ENCODE measurements at places on chromosomes 1 and 21.

DNA sequence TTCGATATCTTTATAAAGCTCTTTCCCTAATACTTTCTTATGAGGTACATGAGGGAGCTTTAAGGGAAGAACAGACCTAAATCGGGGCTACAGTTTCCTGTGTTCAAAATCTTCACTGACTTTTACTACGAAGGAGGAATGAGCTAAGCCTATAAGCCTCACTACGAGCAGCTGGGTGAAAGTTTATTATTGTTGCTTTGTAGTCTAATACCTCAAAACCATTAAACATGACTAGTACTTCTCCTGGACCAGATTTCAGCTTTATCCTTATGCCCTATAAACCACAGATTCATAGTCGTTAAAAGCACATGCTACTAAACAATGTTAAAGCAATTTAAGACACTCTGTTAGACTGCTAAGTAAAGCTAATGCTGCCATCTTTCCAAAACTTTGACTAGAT is 30.2 kb downstream of the NDC1 start:
- no peak for DNase-seq

GRCh38 chr1:34896612-34897011 is 32.8 kb downstream of the DLGAP3 start:
- DNase-seq = no peak

DNA sequence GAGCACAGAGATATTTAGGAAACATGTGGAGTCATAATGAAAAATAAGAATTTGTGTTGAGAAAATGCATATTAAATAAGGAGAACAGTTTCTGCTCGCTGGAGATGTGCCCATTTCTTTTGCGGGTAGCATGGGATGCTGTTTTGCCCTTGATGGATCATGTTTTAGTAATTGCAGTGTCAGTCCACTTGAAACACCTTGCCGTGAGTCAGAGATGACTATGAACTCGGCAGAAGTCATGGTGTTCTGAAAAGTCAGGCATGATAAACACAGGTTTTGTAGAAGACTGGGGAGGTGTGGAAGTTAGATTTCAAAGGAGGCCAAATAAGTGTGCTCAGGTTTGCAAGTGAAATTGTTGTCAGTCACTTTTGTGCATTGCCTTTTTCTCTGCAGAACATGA is 315.0 kb upstream of the LRRC7 start:
- DNase-seq = no peak

GRCh38 chr1:214842856-214843255 is 239.7 kb upstream of the KCNK2 start:
- DNase-seq = no peak

GRCh38 chr1:39130325-39130724 is 74.2 kb upstream of the MACF1 start:
- DNase-seq = no peak

GRCh38 chr1:152926091-152926490 is 17.7 kb downstream of the IVL start:
- DNase-seq = no peak

DNA sequence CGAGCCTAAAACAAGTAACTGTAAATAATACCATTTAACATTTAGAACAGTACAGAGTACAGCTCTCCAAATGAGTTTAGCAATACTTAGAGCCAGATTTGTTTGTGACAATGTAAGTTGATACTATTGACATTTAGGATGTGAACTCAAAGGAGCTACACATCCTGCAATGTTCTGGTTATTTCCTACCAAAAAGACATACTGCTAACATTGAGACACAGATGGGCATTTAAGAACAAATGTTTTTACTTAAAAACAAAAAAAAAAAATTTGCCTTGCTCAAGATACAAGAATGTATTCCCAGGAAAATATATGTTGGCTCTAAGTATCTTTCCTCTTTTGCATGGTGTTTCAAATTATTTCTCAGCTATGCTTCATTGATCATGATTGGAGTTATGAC is 1464.8 kb upstream of the PRMT6 start:
- DNase-seq = no peak

DNA sequence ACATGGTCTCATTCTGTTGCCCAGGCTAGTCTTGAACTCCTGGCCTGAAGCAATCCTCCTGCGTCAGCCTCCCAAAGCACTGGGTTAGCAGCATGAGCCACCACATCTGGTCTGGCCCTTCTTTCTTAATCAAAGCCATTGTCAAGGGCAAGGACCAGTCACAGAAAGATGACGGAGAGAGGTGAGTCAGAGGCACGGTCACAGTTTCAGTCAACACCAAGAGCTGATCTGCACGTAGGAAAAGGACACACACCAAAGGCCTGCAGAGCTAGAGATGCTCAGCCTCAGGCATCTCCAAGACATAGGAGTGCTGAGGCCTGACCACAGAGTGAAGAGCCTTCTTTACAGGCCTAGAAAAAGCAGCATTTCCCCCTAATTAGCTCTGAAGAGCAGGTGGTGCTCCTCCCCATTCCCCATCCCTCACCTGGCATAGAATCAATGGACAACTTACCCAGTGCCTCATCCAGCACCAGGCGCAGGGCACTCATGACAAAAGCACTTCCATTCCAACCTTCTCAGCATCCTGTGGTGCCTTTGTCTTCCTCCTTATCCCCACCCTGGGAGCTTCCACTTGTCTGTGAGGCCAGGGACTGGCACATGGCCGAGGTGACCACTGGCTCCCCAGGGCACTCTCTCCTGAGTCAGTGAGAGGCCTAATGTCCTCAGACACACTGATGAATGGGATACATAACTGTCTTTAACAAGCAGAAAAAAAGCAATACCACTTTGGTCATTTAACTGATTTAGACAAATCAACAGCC is 139.8 kb downstream of the AJAP1 start:
- no peak for DNase-seq

GRCh38 chr1:174324493-174324892 is 123.3 kb upstream of the GPR52 start:
- no peak for DNase-seq

DNA sequence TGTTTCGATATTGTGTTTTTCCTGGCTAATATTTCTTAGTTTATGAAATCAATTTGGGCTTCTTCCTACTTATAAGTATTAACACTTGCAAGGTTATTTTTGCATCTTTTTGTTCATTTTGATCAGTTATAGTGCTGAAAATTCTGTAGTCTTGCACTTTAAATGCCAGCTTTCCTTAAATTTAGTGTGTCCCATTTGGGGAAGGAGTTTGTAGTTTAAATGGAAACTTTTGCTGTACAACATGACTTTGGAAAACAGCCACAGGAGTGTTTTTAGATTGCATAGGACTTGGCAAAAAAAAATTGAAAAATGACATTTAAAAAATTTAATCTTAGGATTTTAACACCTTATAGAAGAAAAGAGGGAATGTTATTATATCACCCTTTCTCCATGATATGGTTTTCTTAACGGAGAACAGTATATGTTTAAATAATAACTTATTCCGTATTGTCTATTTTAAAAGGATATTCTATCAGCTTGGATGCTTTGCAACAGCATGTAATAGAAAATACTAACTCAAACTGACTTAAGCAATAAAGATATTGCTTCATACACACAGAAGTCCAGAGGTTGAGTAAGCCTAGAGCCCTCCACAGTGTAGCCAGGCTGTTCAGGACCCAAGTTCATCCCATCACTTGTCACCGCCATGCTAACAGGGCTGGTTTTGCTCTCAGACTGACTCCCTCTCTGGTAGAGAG is 53.8 kb downstream of the LYPLAL1 start:
- DNase-seq = no peak

- no peak for DNase-seq
These were observed 296.1 kb upstream of the SGIP1 start for GRCh38 chr1:66237722-66238479.

DNA sequence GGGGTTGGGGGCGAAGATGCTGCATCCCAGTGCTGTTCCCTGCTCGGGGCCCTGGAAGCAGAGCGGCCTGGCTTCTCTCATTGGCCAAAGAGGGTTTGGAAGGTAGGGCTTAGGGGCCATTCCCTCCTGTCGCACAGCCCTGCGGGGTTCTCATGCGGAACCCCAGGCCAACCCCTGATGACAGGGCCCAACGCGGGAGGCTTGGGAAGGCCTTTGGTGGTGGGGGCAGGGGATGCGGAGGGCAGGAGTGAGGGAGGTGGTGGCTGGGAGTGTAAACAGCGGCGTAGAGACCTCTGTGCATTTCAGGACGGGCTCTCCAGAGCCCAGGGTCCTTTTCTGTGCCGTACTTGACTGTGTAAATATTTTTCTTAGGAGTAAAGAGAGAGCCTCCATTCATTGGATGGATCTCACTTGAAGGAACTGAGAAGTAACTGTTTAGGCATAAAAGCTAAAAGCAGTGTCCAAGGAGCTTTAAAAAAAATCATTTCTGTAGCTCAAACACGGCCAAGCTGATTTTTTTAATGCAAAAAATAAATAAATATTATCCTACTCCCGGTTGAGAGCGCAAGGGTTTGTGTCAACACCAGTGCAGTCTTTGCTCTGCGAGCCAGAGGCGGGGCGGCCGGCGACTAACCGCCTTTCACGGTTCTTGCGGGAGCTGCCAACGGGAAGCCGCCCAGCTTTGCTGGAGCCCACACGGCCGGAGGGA is 169.1 kb downstream of the PRDM16 start:
- DNase-seq = no peak

GRCh38 chr1:23035823-23036452 is 16.7 kb downstream of the KDM1A start:
- no peak for DNase-seq

- DNase-seq = no peak
These were observed 8.6 kb downstream of the S100A6 start for GRCh38 chr1:153527023-153527682.

DNA sequence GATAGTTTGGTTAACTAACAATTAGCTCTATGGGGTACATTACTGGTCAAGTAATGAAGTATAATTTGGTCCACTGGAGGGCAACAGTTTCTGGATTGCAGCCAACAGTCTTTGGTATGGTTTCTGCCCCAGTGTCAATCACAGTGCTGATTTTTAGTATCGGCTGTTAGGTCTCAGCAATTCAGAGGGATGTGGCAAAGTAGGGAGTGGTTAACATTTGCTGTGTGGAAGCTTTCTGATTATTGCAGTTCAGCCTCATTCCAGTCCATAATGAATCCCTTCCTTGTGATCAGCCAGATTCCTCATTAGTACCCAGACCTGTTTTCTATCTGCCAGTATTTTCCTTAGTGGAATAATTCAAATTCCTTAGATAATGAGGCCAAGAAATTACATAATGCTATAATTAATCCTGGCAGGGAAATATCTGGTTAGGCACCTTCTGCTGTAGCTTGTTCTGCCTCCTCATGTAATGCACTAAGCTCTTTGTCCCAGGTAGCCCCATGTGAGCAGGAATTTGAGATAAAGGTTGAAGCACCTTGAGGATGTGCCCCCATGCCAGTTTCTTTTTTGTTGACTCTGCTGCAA is 14.0 kb downstream of the F3 start:
- DNase-seq = no peak

GRCh38 chr21:46459356-46460112 is 843 bp downstream of the DIP2A start:
- DNase-seq = no peak

- no peak for DNase-seq
These were observed 108.2 kb downstream of the LTN1 start for GRCh38 chr21:28884481-28884880.

DNA sequence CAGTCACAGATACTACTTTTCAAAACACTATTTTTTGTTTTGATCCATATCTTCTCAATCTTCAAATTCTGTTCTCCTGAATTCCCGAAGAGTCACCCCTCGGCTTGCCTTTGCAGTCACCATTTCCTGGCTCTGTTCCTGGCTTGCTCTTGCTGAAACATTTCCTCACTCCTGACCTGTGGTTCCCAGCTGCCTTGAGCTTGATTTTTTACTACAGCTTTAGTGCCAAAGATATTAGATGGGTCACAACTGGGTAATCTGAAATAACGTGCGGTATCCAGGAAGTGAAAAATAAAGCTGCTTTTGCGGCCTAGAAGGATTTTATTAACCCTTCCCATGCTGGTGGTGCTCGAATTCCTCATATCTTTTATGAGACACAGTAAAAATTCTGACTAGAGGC is 318.8 kb downstream of the PCP4 start:
- DNase-seq = no peak

GRCh38 chr1:8586438-8586837 is 231.0 kb downstream of the RERE start:
- no peak for DNase-seq

- no peak for DNase-seq
These were observed 368.1 kb upstream of the ADGRL2 start for GRCh38 chr1:81432654-81433109.

GRCh38 chr21:32476661-32477423 is 64.3 kb downstream of the EVA1C start:
- DNase-seq = no peak

- no peak for DNase-seq
These were observed 16.8 kb upstream of the PDIK1L start for GRCh38 chr1:26094677-26095383.

DNA sequence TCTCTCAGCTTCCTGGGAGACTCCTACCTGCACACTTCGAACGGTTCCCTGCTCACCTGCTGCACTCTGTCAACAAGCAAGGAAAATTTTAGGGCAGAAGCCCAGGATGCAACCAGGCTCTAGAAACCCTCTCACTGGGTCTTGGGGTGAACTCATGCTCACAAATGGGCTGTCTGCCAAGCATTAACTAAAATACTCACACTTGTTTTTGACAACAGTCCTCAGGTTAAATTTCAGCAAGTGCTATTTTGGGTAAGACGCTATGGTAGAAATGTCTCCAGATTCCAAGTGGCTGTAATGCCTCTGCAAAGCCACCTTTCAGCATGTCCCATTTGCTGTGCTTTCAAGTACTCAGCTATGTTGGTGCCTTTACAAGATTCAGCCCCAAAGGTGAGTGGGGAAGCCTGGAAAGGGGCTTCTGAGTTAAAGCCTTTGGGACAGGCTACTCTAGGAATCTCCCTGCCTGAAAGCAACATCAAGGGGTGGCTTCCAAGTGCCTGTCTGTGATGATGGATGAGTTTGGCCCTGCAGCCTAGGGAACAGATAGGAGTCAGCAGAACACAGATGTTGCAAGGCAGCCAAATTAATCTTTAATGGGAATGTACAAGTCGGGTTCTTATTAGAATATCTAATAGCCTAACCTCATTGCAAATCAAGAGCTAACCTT is 211.9 kb upstream of the SPAG17 start:
- no peak for DNase-seq

DNA sequence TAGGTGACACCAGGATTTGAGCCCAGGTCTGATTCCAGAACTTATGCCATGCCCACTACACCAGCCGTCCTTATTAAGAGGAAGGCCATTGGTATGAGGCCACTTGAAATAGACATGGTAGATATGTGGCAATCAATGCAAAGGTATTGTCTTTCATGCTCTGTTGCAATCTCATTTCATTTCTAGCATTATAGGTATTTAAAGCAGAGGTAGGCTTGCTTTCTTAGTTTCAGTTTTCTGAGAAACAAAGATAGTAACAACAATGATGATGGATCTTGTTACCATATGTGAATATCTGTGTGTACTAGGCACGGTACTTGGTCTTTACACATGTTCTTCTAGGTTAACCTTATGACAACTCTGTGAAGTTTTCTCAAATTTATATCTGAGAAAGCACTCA is 113.1 kb downstream of the FGGY start:
- no peak for DNase-seq

- no peak for DNase-seq
These were observed 34.0 kb upstream of the BACE2 start for GRCh38 chr21:41133874-41134522.

DNA sequence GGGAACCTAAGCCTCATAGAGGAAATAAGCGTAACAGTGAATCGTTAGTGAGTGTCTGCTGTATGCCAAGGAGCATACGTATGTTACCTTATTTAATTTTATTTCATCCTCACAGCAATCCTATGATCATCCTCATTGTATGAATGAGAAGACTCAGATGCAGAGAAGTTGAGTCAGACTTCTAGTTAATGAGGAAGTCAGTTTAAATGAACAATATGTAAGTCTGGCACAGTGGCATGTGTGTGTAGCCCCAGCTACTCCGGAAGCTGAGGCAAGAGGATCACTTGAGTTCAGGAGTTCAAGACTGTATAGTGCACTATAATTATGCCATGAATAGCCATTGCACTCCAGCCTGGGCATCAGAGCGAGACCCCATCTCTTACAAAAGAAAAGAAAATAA is 148.0 kb downstream of the ZZZ3 start:
- DNase-seq = no peak

Data from cortex of kidney (tissue), 1 donor.